Stimulated activated naive CD4-positive, alpha-beta T cell treated with Interleukin-2 at 50 U/mL for 16 hours (primary cell): ENCODE measurements at places on chromosomes 3 and 15.

DNA sequence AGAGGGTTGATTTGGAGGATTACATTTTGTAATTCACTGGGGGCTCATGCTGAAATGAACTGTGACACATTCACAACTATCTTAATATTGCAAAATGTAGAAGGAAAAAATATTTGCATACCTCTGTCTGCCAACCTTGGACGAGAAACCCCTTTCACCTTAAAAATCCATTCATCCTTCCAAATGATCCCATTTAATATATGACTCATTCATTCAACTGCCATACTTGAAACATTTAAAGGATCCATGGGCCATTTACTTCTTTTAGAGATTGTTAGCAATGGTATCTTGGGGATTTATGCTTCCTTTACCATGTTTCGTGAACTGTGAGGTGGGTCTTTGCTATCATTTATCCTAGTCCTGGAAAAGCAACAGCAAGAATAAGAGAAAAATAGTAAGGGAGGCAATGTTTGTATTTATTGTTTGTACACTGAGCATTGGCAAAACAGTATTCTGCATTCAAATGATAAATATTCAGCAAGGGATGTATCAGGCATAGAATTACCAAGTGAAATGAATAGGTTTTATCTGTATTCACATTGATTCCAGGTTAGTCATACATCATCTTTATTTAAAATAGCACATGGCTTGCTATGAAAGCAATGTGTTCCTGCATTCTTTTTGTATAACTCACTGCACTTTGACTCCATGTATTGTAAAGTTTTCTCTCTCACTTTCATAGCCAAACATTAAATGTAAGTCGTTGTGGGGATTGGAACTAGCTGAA is 378.1 kb downstream of the NSUN3 start:
- DNase-seq = no peak

DNA sequence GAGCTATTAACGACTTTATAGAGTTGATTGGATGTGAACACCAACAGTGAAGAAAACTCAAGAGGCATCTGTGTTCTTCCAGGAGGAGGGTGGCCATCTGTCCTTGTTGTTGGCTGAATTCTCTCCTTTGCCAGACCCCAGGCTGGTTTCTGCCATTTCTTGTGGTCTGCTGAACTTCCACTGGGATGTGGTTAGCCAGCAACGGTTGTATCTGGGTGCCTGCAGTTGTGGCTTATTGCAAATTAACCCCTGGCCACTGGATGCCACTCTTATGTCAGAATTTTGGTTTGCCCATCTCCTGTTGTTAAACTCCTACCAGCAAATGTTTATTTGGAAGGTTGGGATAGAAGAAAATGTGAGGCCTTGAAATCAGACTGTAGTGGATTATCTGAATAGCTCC is 163.6 kb upstream of the TBC1D5 start:
- no peak for DNase-seq

GRCh38 chr3:120894316-120895057 is 13.5 kb upstream of the STXBP5L start:
- DNase-seq = no peak

GRCh38 chr3:99871231-99872045 is 53.8 kb downstream of the CMSS1 start:
- no peak for DNase-seq

DNA sequence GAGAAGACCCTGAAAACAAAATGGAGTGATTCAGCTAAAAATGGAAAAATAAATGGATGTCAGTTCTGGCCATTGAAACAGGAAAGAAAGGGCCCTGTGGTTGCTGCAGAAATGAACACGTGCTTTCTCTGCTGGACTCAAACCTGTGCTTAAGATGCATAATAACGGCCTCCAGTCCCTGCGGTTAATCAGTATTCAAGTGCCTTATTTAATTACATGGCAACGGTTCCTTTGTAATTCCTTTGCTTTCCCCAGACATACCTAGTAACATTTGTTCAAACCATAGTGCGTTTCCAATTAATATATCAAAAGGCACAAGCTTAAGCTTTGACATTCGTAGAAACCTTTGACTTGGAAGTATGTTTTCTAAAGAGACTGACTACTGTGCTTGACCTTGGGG is 428.3 kb downstream of the GABRG3 start:
- DNase-seq = no peak
